ENCODE measurements at places on chromosomes 1 and 21. TPM values are rescaled to one million over a fixed set of nuclear protein-coding genes. Genes with fewer than 3 reads are reported as not detected.
A peak's percentile ranks its signal among the peaks of the same experiment; 100 is the strongest.

Gene S100A7
- polyA plus RNA-seq = not detected

Gene TSPAN1
- polyA plus RNA-seq = 0.05 TPM

Gene FAM72A
- 10.7 TPM for polyA plus RNA-seq

Gene CRYZL1
- 8.3 TPM for polyA plus RNA-seq

Gene FOXO6
- polyA plus RNA-seq = 1.2 TPM

Gene HYI
- polyA plus RNA-seq = 14.4 TPM

GRCh38 chr1:43015269-43015668 is 56.6 kb upstream of the SLC2A1 start:
- no peak for DNase-seq
- H3K4me3 ChIP-seq = no peak overlapping the region
- no peaks in the 10 kb centered on the region for H3K4me1 ChIP-seq
- no peak overlapping the region for H3K27ac ChIP-seq
- no peaks in the 10 kb centered on the region for H3K36me3 ChIP-seq

- H3K27me3 ChIP-seq = no peaks in the 10 kb centered on the region
- peak overlapping the region; percentile 84 for H3K27ac ChIP-seq
- no peaks in the 10 kb centered on the region for H3K36me3 ChIP-seq
- no peak for DNase-seq
Observed at GRCh38 chr1:85275701-85276214, 674 bp downstream of the BCL10 start.

DNA sequence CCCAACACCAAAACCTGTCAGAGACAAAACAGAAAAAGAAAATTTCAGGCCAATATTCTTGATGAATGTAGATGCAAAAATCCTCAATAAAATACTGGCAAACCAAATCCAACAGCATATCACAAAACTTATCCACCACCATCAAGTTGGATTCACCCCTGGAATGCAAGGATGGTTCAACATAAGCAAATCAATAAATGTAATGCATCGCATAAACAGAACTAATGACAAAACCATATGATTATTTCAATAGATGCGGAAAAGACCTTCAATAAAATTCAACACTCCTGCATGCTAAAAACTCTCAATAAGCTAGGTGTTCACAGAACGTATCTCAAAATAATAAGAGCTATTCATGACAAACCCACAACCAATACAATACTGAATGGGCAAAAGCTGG is 3.8 kb upstream of the OR2L5 start:
- DNase-seq = no peak
- no peaks in the 10 kb centered on the region for H3K36me3 ChIP-seq
- no peak overlapping the region for H3K4me3 ChIP-seq
- H3K27ac ChIP-seq = no peak overlapping the region
- no peaks in the 10 kb centered on the region for H3K4me1 ChIP-seq

- H3K27ac ChIP-seq = no peak overlapping the region
- H3K36me3 ChIP-seq = no peaks in the 10 kb centered on the region
- H3K4me1 ChIP-seq = no peaks in the 10 kb centered on the region
- no peak for DNase-seq
- no peaks in the 10 kb centered on the region for H3K27me3 ChIP-seq
Observed at GRCh38 chr1:107594536-107594935, 370.4 kb downstream of the VAV3 start.

DNA sequence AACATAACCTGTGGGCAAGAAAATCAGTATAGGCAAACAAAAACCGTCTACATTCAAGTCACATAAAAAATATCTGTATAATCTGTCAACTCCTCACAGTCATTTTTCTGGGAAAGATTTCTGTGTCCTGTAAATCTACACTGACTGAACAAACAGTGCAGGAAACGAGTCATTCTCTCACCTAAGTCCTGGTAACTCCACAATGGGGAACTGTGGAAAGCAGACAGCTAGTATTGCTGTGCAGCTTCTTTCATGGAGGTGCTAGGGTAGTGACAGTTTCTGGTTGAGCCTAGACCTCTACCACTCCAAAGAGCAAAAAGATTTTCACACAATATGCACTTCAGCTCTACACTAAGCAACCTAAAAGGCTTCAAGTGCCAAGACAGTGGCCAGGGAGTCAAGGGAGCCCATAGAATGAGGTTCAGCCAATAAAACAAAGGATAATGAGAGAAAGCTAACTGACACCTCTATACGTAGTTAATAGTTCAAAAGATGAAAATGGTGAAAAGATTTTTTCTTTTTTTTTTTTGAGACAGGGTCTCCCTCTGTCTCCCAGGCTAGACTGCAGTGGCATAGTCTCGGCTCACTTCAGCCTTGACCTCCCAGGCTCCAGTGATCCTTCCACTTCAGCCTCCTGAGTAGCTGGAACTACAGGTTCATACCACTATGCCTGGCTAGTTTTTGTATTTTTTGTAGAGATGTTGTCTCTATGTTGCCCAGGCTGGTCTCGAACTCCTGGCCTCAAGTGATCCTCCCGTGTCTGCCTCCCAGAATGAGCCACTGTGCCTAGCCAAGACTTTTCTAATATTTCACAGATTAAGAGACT is 5.5 kb downstream of the PTP4A2 start:
- peaks cover 14% of the 10 kb centered on the region for H3K4me1 ChIP-seq
- no peak overlapping the region for H3K4me3 ChIP-seq
- DNase-seq = no peak
- no peak overlapping the region for H3K27ac ChIP-seq
- H3K27me3 ChIP-seq = no peaks in the 10 kb centered on the region

- peaks cover 3% of the 10 kb centered on the region for H3K4me1 ChIP-seq
- no peak overlapping the region for H3K4me3 ChIP-seq
- DNase-seq = no peak
- no peaks in the 10 kb centered on the region for H3K36me3 ChIP-seq
- no peak overlapping the region for H3K27ac ChIP-seq
Observed at GRCh38 chr1:175043824-175044223, 20.6 kb upstream of the MRPS14 start.

DNA sequence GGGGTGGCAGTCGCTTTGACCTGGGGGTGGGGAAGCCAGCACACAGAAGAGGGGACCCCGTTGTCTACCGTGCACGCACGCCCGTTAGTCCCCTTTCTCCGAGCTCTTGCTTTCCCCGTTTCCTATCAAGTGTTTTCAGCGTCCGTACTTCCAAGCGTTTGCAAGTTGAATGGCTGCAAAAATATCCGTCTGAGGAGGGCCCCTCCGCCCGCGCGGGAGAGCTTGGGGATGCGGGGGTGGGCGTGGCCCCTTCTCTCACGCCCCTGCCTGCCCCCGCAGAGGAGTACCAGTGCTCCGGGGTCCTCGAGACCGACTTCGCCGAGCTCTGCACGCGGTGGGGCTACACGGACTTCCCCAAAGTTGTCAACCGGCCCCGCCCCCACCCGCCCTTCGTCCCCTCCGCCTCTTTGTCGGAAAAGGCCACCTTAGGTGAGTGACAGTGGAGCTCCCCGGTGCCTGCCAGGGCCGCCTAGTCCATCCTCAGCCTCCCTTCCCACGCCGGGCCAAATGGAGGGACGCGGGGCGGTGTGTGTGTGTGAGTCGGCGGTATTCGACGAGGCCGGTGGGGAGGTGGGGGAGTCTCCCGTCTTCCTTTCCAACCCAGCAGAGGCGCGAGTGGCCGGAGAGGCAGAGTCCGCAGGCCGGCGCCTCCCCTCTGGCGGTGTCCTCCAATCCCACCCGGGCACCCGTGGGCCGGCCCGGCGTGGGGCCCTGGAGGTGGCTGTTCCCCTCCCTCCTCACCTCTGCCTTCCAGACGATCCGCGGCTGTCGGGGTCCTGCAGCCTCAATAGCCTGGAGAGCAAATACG is 3.4 kb downstream of the LRRC71 start:
- H3K27ac ChIP-seq = no peak overlapping the region
- no peaks in the 10 kb centered on the region for H3K36me3 ChIP-seq

DNA sequence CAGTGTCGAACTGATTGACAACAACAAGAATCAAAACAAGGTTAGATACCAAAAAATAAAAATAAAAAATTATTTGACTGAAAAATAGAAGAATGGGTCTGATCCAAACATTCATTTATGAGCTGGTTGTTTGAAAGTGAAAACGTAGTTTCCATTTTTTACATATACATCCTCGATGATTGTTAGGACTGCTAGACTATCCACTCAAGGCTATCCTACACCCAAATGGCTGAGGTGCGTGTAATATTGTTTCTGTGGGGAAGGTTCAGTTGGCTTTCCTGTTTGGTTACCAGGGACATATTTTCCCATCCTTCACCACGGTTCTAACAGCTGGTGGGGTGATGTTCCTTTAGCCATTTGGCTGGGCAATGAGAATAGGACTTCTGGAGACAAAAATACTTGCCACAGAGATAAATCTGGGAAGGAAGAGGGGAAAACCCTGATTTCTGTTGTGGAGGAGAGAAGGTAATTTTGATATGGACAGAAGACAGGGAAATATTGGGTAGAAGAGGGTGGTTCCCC is 66.3 kb downstream of the MAP3K7CL start:
- H3K27me3 ChIP-seq = no peaks in the 10 kb centered on the region
- DNase-seq = no peak
- no peaks in the 10 kb centered on the region for H3K36me3 ChIP-seq
- no peak overlapping the region for H3K4me3 ChIP-seq

- H3K4me1 ChIP-seq = no peaks in the 10 kb centered on the region
- no peaks in the 10 kb centered on the region for H3K36me3 ChIP-seq
- no peak overlapping the region for H3K4me3 ChIP-seq
- no peak for DNase-seq
Observed at GRCh38 chr1:246029616-246030015, 477.5 kb downstream of the SMYD3 start.

DNA sequence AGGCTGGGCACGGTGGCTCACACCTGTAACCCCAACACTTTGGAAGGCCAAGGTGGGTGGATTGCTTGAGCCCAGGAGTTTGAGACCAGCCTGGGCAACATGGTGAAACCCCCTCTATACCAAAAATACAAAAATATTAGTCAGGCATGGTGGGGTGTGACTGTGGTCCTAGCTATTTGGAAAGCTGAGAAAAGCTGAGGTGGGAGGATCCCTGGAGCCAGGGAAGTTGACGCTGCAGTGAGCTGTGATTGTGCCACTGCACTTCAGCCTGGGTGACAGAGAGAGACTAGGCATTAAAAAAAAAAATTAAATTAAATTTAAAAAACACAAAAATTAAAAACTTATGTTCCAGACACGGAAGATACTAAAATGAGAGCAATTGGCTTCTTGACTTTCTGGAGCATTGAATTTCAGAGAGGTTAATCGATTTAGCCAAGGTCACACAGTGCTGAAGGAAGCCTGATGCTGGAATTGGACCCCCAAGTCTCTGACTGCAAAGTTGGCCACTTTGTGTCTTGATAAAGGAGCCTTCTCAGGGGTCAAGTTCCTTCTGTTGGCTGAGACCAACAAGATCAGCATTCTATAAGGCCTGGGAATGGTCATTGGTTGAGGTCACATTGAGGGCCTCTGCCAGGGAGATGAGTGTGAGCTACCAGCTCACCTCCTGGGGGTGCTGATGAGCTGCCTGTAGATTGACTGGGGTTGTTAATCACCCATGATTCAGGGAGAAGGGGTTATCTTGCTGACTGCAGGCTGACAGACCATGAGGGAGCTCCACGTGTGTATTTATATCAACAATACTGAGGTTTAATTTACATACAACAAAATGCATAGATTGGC is 54.3 kb downstream of the RPS6KA1 start:
- no peaks in the 10 kb centered on the region for H3K27me3 ChIP-seq
- H3K4me3 ChIP-seq = no peak overlapping the region
- H3K27ac ChIP-seq = no peak overlapping the region
- DNase-seq = peak; percentile 65

GRCh38 chr1:100325415-100326324 is 26.6 kb upstream of the CDC14A start:
- no peaks in the 10 kb centered on the region for H3K36me3 ChIP-seq
- H3K4me3 ChIP-seq = no peak overlapping the region
- DNase-seq = no peak
- H3K27ac ChIP-seq = no peak overlapping the region

- H3K4me1 ChIP-seq = no peaks in the 10 kb centered on the region
- peaks cover 1% of the 10 kb centered on the region for H3K27me3 ChIP-seq
- DNase-seq = no peak
- H3K36me3 ChIP-seq = no peaks in the 10 kb centered on the region
Observed at GRCh38 chr1:117045644-117046043, 14.5 kb upstream of the TTF2 start.

DNA sequence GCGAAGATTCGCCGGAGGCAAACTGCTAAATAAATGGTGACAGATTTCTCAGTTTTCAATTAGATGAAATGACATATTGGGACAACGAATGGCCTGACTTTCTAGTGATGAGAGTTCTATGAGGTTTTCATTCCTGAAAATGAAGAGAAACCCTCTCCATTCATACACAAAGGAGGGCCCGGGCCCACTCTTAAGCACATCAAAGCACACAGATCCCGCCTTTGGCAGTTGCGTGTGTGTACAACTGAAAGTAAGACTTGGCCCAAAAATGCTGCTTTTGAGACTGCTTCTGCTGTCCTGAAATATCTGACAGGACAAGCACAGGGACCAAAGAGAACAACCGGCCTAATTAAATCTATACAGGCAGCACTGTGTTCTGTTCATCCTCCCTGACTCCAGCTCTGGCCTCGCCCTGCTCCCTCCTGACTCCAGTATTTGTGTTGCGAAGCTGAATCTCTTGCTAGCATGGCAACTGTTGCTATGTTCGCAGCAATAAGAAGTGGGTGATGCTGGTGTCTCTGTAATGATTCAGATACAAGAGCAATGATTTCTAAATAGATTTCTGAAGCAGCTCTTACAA is 7.4 kb downstream of the LRRC53 start:
- no peak for DNase-seq
- no peak overlapping the region for H3K27ac ChIP-seq
- H3K27me3 ChIP-seq = no peaks in the 10 kb centered on the region
- H3K4me1 ChIP-seq = 0 out of 2 replicates have a peak, but pooled peaks cover 2% of the 10 kb centered on the region
- no peaks in the 10 kb centered on the region for H3K36me3 ChIP-seq

DNA sequence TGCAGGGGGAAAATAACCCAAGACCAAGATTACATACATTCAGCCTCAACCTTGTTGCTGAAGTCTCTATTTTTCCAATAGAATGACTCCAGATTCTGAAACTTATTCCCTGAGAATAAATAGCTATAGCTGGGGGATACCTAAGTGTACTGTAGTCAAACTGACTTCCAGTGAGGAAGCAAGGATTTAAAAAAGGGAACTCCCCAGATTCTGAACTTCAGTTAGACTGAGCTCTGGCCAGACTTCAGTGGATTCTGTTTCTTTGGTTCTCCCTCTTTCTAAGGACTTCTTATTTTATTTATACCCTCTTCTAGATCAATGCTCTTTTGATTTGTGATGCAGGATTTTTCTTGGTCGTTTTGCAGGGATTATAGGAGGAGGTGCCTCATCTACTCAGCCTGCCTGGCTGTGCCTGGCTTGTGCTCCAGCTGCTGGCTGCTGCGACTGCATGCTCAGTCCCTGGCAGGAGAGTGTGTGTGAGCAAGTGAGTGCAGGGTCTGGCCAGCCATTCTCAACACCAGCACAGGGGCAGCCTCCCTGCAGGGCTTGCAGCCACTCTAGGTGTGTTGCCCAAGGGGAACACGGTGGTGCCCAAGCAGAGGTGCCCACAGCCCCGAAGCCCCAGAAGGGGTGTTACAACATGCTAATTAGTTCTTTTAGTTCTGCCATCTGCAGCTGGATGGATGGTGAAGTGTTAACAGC is 43.0 kb downstream of the SPATA17 start:
- H3K36me3 ChIP-seq = no peaks in the 10 kb centered on the region
- no peaks in the 10 kb centered on the region for H3K27me3 ChIP-seq
- no peaks in the 10 kb centered on the region for H3K4me1 ChIP-seq
- no peak overlapping the region for H3K4me3 ChIP-seq

GRCh38 chr1:203323587-203323986 is 18.3 kb downstream of the BTG2 start:
- peaks cover 41% of the 10 kb centered on the region for H3K27me3 ChIP-seq
- no peak overlapping the region for H3K27ac ChIP-seq
- peaks cover 33% of the 10 kb centered on the region for H3K4me1 ChIP-seq
- H3K4me3 ChIP-seq = no peak overlapping the region

All from H1 (cell line).